Hematopoietic multipotent progenitor cell treated with erythropoietin and hydrocortisone succinate and interleukin-3 and kit ligand, for 8 days (in vitro differentiated cells): ENCODE measurements at places on chromosomes 13 and 19.

DNA sequence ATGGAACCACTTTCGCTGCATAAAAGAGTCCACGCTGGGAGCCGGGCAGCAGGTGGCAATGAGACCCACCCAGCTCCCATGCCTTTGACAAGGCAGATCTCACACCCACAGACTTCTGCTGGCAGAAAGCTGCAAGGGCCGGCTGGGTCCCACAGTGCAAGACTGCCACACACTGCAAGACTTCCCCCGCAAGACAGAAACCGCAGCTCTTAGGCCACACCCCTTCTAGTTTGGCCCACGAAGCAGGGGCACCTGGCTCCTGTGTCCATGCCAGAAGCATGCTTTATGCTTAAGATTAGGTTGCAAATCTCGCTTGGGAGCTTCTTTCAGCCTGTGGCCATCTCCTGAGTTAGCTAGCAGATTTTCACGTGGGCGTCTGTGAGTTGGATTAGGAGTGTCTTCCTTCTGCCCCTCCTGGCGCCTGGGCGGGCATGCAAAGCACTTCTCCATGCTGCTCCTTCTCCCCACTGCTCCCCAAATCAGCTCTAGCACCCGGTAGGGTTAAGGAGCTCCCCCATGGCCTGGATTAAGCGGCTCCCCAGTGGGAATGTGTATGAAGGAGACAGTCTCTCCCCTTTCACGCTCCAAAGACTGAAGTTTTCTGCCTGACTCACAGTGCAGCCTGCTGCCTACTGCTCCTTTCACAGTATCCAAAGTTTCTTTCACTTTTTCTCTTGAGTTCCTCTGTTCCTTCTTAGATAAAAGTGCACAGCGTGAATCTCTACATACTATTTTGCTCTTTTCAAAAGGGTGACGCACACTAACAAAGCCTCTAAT, 17.7 kb downstream of the GPC6 start:
- DNase-seq = no peak

DNA sequence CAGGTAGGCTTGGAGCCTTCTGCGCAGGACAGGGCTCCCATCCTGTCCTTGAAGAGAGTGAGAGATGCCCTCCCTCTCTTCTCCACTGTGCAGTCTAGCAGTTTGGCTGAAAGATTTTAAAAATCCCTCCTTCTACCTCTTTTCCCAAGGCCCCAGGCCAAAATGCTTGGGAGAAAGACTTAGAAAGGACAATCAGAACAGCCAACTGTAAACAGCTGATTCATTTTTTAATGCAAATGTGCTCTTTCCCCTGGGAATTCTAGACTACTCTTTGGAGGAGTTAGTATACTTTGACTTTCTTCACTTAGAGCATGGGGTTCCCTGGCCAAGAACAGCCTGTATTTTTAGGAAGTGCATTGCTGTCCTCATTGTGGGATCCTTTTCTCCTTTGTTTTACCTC, 398.9 kb downstream of the GPC6 start:
- DNase-seq = no peak

DNA sequence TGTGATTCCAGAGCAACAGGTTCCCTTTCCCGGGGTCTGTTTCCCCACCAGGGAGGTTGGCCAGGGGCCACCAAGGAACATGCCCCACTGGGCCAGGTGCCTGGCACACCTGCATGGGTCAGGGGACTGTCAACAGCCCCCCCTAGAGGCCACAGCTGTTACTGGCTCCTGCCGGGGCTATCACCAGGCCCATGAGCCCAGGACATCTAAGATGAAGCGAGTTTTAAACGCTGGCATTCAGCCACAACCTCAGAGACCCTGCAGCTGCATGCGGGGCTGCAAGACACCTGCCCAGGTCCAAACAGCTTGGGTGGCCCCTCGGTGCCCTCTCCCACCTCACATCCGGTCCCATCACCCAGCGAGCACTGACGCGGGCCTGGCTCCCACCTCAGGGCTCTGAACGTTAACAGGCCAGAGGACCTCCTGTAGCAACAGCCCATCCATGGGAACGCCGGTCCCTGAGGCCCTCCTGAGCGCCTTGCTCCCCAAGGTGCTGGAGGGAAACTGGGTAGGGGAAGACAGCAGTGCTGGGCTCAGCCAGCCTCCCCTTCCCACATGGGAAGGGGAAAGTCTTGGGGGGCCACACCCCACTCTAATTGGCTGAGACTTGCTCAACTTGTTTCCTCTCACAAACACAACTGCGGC, 12.0 kb downstream of the KHSRP start:
- peak; percentile 41 for DNase-seq

DNA sequence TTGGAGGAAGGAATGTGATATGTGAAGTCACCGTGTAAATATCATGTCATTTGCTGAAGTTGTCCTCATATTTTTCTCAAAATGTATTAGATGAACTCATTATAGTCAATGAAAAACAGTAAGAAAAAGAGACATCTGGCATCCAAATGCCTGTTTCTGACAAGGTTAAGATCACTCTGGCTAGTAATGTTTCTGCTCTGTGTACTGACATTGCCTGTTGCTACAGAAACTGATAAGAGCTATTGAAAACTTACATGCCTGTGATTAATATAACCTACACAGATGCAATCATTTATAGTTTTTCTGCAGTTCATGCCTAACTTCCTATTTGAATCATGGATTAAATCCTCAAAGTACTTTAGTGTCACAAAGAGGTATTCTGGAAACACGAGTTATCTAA, 249.8 kb downstream of the NBEA start:
- DNase-seq = no peak

DNA sequence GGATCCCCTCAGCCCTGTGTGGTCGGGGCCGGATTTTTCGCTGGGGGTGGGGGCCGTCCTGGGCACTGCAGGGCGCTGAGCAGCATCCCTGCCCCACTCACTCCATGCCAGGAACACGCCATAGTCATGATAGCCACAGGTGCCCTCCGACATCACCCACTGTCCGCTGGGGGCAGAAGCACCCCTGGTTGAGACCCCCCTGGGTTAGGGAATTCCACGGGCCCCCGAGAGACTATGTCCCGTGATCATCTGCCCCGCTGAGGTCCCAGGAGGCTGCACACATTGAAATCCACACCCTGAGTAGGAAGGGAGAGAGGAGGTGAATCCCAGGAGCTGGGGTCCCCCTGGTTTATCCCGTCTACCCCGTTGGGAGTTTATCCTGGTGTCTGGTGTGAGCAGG, 16.2 kb downstream of the NCLN start:
- DNase-seq = no peak

DNA sequence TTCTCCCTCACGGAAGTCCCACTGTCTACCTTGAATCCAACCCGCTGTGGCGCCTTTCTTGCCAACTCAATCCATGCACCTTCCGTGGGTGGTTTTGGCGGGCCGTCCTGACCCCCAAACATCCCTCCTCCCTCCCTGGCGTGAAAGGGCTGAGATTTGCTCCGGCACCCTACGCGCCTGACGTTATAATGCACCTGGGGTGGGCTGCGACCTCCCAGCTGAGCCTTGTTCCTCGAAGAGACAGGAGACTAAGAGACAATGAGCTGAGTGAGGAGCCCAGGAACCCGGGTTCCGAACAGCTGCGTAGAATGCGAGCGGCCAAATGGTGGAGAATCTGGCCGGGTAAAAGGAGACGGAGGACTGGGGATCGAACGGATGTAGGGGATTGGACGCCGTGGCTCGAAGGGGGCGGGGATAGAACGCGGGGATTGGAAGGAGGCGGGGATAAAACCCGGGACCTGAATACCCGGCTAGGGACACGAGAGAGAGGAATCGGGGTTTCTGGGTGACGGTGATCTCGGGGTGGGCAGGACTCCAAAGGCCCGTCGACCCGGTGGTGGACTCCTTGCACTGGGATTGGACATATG, at the start of gene CPT1C:
Gene CPT1C (plus strand): TSS at position 461 of the 587 bp plus-strand sequence. CDS start 1,137 bp downstream, outside the sequence.
- DNase-seq = no peak

DNA sequence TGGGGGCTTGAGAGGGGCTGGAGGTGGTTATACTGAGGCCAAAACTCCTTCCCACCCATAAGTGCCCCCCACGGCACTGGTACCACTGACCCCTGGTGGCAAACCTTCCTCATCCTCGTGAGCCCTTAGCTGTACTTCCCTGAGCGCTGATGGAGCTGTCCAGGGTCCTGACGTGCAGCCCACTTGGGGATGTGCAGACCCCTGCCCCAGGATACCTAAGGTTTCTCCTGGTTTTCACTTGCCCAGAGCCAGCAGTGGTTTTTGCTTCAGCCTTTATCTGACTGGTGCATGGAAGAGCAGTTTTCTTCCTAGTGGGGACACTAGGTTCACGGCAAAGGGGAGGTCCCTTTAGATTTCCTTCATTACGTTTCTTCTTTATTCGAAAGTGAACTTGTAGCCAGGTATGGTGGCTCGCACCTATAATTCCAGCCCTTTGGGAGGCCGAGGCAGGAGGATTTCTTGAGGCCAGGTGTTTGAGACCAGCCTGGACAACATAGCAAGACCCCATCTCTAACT, 28.7 kb upstream of the KCTD15 start:
- peak; percentile 16 for DNase-seq

- DNase-seq = no peak
Observed at GRCh38 chr19:34484328-34484727, 2.8 kb downstream of the WTIP start.

- no peak for DNase-seq
Observed at GRCh38 chr13:41064493-41064892, 3.2 kb downstream of the WBP4 start.

GRCh38 chr19:33193865-33194362, at the start of gene LRP3:
Gene LRP3 (plus strand): TSS chr19:33194330. CDS start chr19:33194786, 456 bp downstream.
- DNase-seq = no peak

DNA sequence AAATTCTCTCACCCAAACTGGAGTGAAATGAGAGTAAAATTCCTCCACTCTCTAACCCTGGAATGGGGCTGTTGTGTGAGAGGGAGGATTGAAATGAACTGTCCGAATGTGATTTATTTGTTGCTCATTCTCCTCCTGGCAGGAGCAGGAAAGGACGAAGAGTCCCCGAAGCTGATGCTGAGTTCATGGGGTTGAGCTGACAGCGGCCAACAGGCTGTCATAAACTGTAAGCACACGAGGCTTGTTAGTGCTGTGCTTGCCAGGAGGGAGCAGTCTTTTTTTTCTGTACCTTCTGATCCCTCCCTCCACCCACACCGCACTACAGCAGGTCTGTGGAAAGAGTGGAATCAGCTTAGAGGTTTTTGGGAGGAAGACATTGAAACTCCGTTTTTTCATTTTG, 33.1 kb upstream of the ZNF331 start:
- no peak for DNase-seq

GRCh38 chr13:46593398-46593797, 40.4 kb downstream of the LRCH1 start:
- no peak for DNase-seq

- no peak for DNase-seq
Observed at GRCh38 chr19:18776288-18776594, 14.9 kb downstream of the COMP start.

DNA sequence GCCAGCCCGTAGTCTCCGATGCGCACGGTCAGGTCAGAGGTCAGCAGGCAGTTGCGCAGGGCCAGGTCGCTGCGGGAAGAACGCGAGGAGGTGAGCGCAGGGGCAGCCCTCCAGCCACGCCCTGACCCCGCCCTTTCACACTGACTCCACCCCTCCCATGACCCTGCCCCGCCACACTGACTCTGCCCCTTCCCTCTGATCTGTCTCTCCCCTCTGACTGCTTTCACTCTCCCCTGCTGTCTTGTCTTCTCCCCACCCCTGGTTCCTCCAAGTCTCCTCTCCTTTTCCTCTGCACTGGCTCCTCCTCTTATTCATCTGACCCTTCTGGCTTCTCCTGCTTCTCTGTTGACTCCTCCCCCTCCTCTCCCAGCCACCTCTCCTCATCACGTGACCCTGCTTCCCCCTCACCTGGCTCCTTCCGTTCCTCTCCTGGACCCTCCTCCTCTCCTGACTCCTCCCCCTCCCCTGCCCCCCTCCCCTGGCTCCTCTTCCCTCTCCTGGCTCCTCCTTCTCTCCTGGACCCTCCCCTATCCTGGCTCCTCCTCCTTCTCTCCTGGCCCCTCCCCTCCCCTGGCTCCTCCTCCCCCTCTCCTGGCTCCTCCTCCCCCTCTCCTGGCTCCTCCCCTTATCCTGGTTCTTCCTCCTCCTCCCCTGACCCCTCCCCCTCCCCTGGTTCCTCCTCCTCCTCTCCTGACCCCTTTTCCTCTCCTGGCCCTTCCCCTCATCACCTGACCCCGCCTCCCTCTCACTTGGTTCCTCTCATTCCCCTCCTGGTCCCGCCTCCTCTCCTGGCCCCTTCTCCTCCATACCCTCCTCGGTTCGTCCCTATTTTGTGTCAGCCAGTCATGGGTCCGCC, 9.9 kb downstream of the LMTK3 start:
- peak; percentile 65 for DNase-seq
